ENCODE measurements at places on chromosomes 7 and 10.

- DNase-seq: no peak
Measured at GRCh38 chr7:29208410-29209250, 14.1 kb downstream of the CHN2 start.

- no peak for DNase-seq
Measured at GRCh38 chr7:116322541-116322940, 112.2 kb downstream of the TES start.

- DNase-seq: no peak
Measured at GRCh38 chr10:49559476-49559875, 20.6 kb upstream of the ERCC6 start.

GRCh38 chr7:132742189-132742612 lies 165.9 kb upstream of the PLXNA4 start:
- peak; percentile 68 for DNase-seq
